Gastrocnemius medialis (tissue), 4 donors: ENCODE measurements at places on chromosomes 3 and 15. TPM values are rescaled to one million over a fixed set of nuclear protein-coding genes. Genes with fewer than 3 reads are reported as not detected.

Gene FSTL1
- total RNA-seq = 34.6 TPM

Gene MORC1
- total RNA-seq = not detected

Gene TTLL13
- total RNA-seq = not detected

Gene SLC6A1
- 0.32 TPM for total RNA-seq

Gene LRRK1
- total RNA-seq = 2.0 TPM

Gene GOLGA8Q
- 0.41 TPM for total RNA-seq
